ENCODE measurements at places on chromosomes 2 and 18.

DNA sequence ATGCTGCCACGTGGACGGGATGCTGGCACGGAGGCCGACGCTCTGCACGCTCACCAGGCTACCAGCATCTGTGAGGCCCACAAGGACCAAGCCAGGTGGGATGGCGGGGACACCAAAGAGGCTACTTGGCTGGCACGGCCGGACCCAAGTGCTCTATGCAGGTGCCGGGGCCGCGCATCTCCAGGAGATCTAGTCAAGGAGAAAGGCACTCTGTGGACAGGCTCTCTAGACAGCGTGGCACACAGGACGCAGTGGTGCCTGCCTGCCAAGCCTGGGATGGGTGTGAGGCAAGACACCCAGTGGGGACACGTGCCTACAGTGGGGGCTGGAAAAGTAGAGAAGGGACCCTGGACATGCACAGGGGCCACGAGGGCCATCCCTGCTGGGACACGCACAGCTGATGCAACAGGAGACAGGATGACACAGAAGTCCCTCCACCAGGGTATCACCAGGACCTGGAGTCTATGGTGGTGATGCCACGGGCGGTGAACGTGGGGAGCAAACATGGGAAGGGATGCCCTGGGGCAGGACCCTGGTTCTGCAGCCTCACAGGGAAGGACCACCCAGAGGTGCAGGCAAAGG, 28.5 kb downstream of the ZNF516 start:
- no peak for DNase-seq

GRCh38 chr2:170155022-170155722, 22.8 kb upstream of the MYO3B start:
- DNase-seq: no peak

DNA sequence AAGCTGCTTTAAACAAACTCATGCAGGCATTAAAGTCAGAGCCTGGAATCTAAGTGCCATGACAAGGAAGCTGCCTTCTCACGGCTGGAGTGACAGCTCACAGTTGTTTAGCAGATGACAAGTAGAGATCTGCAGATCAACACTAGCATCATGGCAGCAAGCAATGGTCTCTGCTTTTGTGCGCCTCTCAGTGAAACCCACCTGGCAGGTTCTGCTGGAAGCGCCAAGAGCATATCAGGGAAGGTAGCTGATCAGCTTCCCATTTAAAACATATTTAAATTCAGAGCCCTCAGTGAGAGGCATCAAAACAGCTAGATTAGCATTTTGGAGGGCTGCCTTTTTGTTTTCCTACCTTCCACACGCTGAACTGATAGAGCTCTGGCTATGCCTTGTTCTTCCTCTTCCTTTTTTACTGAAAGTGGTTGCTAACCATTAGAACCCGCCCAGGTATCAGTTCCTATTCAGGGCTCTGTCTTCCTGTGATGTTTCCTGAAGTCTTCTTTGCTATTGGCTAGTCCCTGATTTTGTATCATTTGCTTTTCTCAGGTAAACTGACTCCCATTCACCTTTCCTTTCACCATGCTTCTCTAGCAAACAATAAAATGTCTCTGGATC, 70.8 kb downstream of the TMEM200C start:
- no peak for DNase-seq

DNA sequence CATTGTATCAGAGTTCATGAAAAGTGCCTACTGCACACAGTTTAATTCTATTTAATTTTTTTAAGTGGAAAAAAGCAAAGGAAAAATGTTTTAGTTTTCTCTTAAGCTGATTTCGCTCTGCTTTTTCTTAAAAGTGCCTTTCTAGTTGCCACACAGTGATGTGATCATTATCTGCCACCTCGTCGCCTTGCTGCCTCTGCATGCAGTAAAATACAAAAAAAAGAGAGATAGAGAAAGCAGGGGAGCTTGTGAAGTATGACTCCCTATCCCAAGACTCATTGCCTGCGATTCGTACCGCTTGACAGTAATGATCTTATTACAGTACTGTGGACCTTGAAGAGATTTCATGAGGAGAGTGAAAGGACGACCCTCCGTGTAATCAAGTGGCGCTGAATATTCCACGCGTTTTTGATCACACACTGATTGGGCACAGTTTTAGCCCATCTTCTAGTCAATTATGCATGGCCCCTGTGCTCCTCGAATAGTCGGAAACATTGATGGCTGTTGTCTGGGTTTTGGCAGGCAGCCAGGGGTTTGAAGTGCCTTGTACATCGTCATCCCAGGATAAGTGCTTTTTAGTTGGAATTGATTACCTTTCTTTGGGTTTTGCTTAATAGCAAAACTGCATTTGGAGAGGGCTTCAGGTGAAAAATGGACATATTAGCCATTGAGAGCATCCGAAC, 188.3 kb downstream of the GBX2 start:
- no peak for DNase-seq

DNA sequence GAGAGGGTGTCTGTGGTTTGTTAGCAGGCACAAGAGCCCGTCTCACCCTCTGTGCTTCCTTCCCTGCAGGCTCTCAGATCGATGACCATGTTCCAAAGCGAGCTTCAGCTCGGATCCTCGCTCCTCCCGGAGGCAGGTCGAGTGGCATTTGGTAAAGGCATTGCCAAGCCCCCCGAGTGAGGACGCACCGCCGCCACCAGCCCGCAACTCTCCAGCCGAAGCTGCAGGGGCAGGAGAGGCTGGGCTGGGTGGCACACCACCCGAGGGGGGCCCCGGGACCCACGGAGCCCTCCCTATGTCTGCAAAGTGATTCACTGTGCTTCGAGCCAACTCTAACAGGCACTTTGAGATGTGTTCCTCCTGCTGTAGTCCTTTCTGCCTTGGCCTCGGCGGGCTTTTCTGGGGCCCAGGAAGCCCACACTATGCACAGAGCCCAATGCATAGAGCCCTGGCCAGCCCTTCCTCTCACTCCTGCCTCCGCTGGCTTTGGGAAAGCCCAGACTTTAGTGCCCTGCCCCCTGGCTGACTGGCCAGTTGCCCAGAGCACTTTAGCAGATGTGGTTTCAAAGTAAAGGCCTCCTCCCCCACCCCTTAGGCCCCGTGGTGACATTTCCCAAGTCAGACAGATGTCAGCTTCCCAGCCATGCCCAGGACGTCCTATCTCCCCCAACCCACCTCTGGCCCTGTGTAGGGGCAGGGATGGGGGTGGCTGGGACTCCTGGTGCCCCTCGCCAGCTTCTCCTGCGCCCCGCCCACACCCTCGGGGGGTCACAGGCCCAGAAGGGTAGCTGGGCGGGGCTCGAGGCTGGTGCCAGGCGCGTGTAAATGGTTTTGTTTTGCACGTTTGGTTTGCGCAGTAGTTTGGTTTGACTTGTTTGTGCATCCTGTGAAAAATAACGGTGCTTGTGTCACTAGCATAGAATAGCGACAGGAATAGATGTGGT, 23.3 kb upstream of the MAPRE3 start:
- no peak for DNase-seq

GRCh38 chr2:109476641-109477441, 136.9 kb downstream of the SEPTIN10 start:
- DNase-seq: no peak

- no peak for DNase-seq
These were observed 57.3 kb upstream of the PSMD14 start for GRCh38 chr2:161250864-161251436.

- DNase-seq: no peak
These were observed 84.2 kb downstream of the DTNA start for GRCh38 chr18:34794348-34794747.

DNA sequence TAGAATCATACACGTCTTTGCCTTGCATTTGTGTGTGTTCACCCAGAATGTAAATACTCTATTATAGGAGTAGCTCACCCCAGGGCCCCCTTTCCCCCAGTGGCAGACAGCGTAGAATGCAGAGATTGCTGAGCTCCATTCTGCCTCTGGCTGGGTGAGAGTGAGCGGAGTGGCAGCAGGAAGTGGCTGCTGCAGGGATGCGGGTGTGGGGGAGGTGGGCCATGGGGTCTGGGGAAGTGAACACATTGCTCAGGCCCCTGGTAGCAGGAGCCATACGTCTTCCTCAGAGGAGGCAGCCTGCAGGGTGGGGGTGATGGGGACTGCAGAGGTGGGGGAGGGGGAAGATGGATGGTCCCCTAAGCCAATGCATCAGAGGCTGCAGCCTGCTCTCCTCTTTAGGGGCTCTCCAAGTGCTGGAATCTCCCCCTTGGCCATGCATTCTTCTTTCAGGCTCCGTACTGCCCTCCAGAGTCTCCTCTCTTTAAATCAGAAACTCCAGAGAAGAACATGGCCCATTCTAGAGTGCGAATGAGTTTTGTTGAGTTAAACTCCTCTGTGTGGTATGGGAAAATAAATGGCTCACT, 72.2 kb downstream of the CELF4 start:
- no peak for DNase-seq

DNA sequence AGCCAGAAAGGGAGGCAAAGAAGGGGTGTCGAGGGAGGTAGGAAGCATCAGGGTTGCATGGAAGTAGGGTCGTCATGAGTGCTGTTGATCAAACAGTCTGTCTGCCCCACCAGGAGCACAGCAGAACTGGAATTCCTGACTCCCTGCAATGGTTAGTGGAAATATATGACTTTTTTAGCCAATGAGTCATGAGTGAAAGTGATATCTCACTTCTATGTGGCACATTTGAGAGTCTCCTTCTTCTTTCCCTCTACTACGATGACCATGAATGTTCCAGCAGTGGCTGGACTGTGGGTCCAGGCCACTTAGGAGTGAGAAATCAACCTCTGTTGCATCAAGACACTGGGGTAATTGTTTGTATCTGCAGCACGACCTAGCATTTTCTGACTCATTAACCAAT, 199.5 kb downstream of the TTC32 start:
- no peak for DNase-seq

DNA sequence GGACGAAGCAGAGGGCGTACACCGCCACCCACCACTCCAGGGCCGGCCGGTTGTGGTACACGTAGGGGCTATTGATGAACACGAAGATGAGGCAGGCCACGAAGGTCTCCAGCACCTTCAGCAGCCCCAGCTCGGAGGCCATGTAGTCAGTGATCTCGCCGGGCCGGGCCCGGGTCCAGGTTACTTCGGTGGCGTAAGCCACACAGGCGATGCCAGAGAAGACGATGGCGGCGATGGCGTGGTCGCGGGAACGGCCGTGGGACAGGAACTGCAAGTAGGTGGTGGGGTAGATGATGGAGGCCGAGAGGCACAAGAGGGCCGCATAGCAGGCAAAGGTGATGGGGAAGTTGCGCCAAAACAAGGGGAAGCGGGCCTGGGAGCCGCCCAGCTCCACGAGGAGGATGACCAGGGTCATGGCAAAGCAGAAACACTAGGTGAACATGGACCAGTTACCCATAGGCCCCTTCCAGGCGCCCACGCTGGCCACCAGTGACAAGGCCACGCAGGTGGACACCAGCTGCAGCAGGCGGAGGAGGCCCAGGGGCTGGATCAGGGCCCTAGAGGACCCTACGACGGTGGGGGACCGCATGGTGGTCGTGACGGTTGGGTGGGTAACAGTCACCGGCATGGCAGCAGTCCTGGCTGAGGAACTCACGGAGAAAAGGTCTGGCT, 128.4 kb upstream of the FAM98A start:
- DNase-seq: no peak

DNA sequence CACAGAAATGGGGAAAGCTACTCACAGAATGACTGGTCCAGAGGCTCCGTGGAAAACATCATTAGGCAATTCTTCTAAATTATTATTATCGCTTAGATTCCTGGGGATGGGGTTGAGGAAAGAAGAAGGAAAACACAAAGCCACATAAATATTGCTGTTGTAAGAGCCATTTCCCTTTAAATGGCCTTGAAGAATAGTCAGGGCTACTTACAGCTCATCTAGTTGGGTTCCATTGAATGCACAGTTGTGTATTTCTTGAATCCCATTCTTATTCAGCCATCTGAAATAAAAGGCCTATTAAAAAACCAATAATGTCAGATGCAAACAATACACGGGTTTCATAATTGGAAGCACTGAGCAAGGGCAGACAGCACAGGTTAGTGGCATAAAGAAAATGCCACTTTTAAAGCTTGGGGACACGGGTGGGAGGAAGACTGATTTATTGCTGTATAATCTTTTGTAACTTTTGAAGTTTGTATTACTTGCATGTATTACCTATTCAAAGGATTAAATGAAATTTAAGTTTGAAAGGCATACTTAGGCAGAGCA, 171.4 kb downstream of the FSHR start:
- DNase-seq: no peak

GRCh38 chr2:174572556-174572955, 25.0 kb downstream of the WIPF1 start:
- DNase-seq: no peak

All from activated T-helper 1 cell treated with Interleukin-2 at 50 U/mL for 16 hours (primary cell).